Stimulated activated CD8-positive, alpha-beta memory T cell treated with anti-CD3 and anti-CD28 coated beads, Interleukin-2, amount 100 ng/mL, for 1 hour (primary cell): ENCODE measurements at places on chromosomes 3 and 15.

- DNase-seq = no peak
Observed at GRCh38 chr3:350871-351371, 154.4 kb downstream of the CHL1 start.

GRCh38 chr15:85707519-85708338 is 87.0 kb downstream of the KLHL25 start:
- DNase-seq = no peak

DNA sequence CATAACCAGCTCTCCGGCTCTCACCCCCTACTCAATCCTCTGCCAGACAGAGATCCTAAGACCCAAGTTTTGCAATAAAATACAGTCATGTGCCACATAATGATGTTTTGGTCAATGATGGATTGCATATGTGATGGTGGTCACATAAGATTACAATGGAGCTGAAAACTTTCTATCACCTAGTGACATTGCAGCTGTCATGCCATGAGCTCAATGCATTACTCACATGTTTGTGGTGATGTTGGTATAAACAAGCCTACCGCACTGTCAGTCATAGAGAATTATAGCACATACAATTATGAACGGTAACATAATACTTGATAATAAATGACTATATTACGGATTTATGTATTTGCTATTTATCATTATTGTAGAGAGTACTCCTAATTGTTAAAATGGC is 26.9 kb upstream of the SAMMSON start:
- no peak for DNase-seq

DNA sequence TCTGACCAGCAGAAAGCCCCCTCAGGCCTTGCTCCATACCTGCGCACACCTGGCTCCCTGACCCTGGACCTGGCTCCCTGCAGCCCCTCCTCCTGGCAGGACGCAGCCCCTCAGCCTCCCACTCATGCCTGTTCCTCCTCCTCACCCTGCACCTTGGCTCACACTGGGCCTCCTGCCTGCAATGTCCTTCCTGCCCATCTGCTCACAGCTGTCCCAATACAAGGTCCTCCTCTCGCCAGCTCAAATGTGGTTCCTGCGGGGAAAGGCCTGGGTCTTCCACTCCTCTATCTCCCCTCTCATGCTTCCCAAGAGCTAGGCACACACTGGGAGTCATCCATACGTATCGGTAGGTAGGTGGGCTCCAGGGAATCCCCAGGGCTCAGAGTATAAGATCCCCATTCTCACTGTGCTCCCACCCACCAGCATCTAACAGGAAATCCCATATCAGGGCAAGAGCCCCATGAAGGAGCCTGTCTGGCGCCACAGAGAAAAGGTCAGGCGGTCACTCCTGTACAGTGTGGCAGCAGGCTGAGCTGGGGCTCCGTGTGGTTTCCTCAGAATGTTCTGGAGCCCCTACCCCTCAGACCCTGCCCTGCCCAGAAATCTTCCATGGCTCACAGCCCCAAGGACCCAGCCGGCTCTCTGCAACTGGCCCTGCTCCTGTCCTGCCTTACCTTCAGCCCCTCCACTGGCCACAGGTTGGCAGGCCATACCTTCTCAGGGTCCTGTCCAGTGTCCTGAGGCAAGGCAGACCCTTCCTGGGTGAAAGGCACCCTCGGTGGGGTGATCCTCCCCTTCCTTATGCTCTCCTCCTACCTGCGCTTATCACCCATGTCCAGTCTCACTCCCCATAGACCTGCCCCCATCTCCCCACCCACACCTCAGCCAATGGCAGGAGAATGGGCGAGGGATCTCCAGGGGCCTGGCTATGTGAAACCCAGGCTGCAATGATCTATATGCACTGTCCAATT is 10.9 kb downstream of the PLCD1 start:
- DNase-seq = no peak

GRCh38 chr3:172644258-172644657 is 66.6 kb downstream of the NCEH1 start:
- DNase-seq = no peak

GRCh38 chr3:133066026-133066425 is 27.8 kb downstream of the TMEM108 start:
- no peak for DNase-seq

DNA sequence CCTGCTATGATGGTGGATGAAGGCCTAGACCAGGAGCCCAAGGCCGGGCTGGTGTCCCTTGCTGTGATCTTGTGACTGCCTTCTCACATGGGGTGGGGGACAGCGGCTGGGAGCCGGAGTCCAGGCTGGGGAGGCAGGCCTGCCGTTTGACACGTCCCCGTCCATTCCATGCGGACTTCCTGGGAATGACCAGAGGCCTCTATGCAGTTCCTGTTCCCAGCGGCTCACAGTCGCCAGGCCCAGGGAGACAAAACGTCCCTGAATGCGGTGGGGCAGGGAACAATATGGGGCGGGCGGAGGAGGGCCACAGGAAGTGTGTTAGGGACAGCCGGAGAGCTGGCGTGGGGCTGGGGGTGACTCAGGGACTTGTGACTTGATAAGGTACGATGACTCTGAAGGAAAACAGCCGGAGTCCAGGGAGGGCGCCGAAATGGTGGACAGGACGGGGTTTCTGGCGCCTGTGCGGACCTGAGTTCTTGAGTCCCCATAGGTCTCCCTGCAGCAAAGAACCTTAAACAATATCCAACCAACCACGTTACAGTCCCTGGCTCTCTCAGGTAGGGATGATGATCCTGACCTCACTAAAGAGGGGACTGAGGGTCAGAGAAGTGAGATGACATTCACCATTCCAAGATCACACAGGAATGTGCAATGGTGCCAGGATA is 40.5 kb upstream of the SMAD6 start:
- no peak for DNase-seq

GRCh38 chr15:59094077-59094476 is 10.9 kb upstream of the CCNB2 start:
- DNase-seq = no peak

GRCh38 chr15:93831641-93832040 is 399.7 kb upstream of the MCTP2 start:
- DNase-seq = no peak

GRCh38 chr3:194235160-194235559 is 99.2 kb downstream of the HES1 start:
- no peak for DNase-seq

- DNase-seq = no peak
Observed at GRCh38 chr15:97729270-97729669, 231.2 kb upstream of the ARRDC4 start.

GRCh38 chr15:84750583-84751092 is 2.2 kb downstream of the ZNF592 start:
- no peak for DNase-seq

GRCh38 chr3:129173725-129174124 is 10.0 kb downstream of the CNBP start:
- DNase-seq = no peak

GRCh38 chr15:25641361-25641760 is 202.5 kb upstream of the UBE3A start:
- DNase-seq = no peak
